ENCODE measurements at places on chromosomes 6 and 20. TPM values are rescaled to one million over a fixed set of nuclear protein-coding genes. Genes with fewer than 3 reads are reported as not detected.

PRSS16 gene
- 4.7 TPM for total RNA-seq

ACSS1 gene
- 11.8 TPM for total RNA-seq

NDUFAF4 gene
- total RNA-seq: 50.5 TPM

PRL gene
- not detected for total RNA-seq

HLA-DOB gene
- 0.29 TPM for total RNA-seq

KCNK15 gene
- 0.62 TPM for total RNA-seq

HRH3 gene
- not detected for total RNA-seq

MYO6 gene
- 7.9 TPM for total RNA-seq

EFCAB8 gene
- total RNA-seq: not detected

SAMD10 gene
- not detected for total RNA-seq

EPB41L1 gene
- total RNA-seq: 63.3 TPM
